ENCODE measurements at places on chromosomes 3 and 15.
A peak's percentile ranks its signal among the peaks of the same experiment; 100 is the strongest.

GRCh38 chr3:127740136-127740915 lies 67.6 kb downstream of the ABTB1 start:
- no peak for DNase-seq

DNA sequence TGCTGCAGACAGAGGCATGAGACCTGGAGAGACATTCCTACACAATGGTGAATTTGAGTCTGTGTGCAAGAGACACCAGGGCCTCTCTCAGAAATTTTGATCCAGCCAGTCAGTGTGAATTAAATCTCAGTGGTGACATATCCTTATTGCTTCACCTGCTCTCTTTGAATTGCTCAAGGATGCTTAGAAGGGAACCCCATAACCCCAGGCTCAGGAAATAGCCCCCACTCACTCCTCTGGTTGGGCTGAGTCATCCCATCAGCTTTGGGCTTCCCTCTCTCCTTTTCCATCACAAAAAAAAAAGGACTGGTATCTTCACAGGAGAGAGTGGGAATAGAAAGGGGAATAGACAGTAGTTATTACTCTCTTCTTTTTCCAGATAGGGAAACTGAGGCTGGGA lies 33.0 kb upstream of the LARS2 start:
- DNase-seq, result no peak

DNA sequence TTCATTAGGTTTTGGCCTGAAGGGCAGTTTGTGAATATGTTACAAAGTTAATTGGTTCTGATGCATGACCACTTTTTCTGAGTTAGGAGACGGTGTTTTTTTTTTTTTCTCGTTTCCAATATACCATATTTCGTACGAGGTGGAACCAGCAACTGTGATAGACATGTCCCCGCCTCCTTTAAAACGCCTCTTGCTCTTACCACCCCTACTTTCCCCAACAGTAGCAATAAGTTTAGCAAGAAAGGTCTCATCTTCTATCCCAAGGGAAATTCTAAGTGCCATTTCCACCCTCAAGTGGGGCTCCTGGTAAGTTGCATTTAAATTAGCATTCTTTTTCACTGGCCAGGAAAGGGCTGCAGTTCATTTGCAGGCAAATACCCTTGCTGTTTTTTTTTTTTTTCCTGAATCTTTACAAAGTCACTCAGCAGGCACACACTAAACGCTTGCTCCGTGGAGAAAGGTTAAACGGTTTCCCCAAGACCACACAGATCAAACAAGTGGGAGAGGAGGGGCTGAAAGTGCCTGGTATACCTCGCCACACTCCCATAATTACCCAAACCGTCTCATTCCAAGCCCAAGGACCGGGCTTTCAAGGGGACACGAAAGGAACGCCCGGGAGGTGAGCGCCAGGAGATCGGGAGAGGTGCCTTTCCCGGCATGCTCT lies 39.5 kb upstream of the MGA start:
- no peak for DNase-seq

DNA sequence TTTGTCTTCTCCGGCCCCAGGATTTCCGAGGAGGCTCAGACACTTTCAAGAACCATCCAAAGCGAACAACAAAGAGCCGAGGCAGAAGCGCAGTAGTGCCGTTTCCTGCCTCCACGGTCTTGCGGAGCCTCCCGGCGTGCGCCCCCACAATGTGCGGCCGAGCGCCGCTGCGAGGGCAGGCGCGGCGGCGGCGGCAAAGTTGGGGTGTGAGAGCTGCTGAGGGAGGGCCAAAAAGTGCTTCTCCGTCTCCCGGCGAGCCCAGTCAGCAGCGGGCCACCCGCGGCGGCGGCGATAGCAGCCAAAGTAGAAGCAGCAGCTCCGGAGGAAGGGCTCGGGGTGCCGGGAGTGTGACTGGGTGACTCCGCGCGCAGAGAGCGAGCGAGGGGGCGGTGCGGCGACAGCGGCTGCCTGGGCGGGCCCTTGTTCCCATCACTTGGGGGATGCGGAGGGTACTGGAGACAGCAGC lies 749.1 kb downstream of the ROBO1 start:
- peak; percentile 87 for DNase-seq

GRCh38 chr15:99703603-99704443 lies 29.4 kb downstream of the LYSMD4 start:
- no peak for DNase-seq

DNA sequence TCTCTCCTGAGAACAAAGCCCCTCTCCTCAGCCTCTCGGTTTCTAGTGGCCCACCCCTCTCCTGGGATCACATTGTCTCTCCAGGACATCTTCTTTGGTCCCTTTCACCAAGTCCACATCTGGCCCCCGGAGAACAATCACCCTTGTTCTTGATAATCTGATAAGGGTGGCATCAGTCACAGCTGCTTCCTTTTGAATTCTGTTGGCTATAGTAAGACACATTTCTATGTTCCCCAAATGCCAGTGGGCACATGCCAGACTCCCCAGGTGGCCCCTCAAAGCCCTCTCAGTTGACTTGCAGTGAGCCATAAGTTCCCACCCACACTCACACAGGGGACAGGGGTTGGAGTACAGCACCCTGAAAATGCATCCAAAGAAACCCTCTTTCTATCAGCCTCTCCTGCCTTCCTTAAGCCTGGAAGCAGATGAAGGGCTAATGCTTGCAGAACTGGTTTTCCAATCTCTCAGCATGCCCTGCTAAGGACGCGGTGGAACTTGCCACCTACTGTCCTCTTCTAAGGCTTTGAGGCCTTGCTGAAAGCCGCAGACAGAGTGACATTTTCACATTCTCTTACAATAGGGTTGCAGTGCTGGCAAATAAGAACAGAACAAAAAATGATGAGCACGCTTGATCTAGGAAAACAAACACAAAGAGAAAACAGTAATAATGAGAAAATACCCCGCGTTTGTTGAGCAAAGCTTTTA lies 101.3 kb upstream of the SLCO3A1 start:
- DNase-seq, result peak; percentile 49

DNA sequence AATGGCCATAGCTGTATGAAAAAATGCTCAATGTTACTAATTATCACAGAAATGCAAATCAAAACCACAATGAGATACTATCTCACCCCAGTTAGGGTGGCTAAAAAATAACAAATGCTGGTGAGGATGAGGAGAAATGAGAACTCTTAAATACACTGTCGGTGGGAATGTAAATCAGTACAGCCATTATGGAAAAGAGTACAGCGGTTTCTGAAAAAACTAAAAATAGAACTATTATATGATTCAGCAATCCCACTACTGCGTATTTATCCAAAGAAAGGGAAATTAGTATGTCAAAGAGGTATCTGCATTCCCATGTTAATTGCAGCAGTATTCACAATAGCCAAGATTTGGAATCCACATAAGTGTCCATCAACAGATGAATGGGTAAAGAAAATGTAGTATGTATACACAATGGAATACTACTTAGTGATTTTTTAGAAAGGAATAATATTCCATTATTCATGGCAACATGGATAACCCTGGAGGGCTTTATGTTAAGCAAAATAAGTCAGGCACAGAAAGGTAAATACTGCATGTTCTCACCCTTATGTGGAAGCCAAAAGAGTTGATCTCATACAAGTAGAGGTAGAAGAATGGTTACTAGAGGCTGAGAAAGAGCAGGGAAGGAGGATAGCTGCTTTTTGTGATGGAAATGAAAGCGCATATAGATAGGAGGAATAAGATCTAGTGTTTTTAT lies 35.0 kb downstream of the SERP1 start:
- no peak for DNase-seq

- peak; percentile 38 for DNase-seq
Measured at GRCh38 chr3:43854283-43854682, 163.5 kb downstream of the ABHD5 start.

All from endodermal cell (in vitro differentiated cells).